ENCODE measurements at places on chromosomes 7 and 10.

GRCh38 chr10:115092555-115093285 is 445 bp upstream of the ATRNL1 start:
- no peak for DNase-seq

- DNase-seq = no peak
Measured at GRCh38 chr7:86955895-86956503, 103.5 kb downstream of the ELAPOR2 start.

DNA sequence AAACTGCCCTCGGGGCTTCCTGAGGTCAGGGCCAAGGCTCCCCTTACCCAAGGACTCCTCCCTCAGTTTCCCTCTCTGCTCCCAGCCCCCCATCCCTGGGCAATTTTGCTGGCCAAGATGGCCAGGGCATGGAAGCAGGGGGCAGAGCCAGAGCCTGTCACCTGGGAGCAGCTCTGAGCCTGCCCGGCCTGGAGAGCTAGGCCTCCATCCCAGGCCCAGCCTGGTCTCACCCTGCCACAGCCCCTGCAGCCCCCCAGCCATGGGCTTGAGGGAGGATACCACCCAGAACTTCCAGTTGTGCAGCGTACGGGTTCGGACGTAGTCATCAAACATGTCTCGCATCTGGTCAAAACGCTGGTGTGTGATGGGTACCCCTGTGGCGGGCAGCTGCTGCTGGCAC is 17.0 kb upstream of the TBL2 start:
- DNase-seq = no peak

- DNase-seq = no peak
Measured at GRCh38 chr10:80373502-80373901, 16.9 kb downstream of the DYDC2 start.

GRCh38 chr10:78982726-78983125 is 86.0 kb upstream of the ZMIZ1 start:
- DNase-seq = no peak

GRCh38 chr10:35416619-35417312 is 80.5 kb downstream of the CCNY start:
- DNase-seq = no peak

DNA sequence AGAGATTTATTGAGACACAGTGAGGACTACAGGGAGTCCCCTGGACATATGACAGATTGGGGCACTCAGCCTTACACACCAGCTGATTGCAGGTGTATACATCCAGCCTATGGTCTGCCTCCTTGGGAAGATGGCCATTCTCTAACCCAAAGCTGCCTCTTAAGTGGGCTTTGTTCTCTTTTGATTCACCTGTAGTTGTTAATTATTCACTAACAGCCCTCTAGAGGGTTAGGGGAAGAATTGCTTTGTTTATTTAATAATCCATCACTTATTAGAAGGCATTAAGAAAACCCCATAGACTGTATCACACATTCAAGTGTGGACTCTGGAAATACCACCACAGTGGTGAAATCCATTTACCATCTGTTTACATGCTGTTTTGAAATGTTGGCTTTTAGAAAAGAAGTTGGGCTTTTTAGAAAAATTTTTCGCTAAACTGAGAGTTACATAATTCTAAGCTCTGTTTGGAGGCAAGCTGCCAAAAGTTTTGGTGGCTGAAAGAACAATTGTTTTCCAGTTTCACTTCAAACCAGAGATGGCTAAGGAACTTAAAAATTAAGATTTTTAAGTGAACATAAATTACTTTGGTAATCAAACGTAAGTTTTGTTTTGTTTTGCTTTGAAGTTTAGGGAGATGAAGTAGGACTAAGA is 379.1 kb downstream of the ADRA2A start:
- no peak for DNase-seq

GRCh38 chr10:46551701-46552525 is 4.5 kb downstream of the GPRIN2 start:
- DNase-seq = no peak

DNA sequence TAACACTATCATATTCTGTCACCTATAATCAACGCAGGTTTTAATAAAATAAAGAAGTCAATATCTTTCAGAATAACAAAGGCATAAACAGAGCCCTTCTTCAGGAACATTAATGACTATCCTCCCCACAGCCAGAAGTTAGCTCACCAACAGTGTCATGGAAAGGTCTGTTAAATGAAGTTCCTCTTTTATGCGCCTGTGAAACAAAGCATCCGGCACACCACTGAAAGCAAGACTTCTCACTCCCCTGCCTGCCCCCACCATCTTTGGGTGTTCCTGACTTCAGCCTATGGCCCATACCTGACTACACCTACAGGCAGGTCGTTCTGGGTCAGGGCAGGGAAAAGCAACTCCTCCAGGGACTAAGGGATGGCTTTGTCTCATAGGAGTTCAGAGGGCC is 205.4 kb downstream of the FANK1 start:
- no peak for DNase-seq
